CD4-positive, alpha-beta T cell treated with Interleukin-17A for 4 hours (primary cell): ENCODE measurements at places on chromosomes 3 and 15.

- no peak for DNase-seq
Measured at GRCh38 chr15:60830479-60830878, 351.5 kb upstream of the ICE2 start.

GRCh38 chr3:142028243-142028777 is 121.0 kb downstream of the TFDP2 start:
- DNase-seq: peak; percentile 15

- no peak for DNase-seq
Measured at GRCh38 chr3:170811515-170811914, 58.5 kb downstream of the RPL22L1 start.

DNA sequence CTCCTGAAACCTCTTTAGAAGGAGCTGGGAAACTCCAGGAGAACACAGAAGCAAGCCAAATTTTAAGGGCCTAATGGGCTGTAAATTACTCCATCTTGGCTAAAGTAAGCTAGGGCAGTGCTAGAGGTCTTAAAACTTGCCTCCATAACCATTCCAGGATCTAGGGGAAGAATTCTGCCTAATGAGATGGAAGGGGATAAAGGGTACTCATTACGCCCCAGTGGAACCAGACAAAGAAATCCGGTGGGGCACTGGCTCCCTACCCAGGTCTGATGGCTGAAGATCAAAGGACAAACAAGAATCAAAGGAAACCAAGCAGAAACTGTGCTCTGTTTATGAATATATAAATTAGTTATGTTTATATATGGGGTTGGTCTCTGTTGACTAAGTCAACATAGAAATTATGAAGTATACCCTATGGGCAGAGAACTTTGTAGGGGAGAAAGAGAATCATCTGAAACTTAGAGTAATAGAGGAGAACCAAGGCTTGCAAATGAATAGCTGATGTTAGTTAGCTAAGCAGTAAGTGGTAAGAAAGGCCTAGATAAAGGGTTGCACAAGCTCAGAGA is 57.8 kb downstream of the NCEH1 start:
- DNase-seq: no peak

- no peak for DNase-seq
Measured at GRCh38 chr3:194756791-194757325, 71.2 kb downstream of the FAM43A start.

DNA sequence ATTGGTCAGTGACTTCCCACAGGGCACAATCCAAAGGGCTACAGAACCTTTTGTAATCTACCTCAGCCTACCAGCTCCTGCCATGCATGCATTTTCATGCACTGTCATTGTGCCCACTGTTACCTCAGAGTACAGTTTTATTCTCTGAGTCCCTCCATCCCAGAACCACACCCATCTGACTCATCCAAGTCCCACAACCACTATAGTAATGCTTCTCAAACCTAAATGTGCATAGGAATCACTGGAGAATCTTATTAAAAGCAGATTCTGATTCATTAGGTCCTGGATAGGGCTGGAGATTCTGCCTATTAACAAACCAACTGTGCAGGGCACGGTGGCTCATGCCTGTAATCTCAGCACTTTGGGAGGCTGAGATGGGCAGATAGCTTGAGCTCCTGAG is 3.7 kb upstream of the B3GALNT1 start:
- DNase-seq: no peak

DNA sequence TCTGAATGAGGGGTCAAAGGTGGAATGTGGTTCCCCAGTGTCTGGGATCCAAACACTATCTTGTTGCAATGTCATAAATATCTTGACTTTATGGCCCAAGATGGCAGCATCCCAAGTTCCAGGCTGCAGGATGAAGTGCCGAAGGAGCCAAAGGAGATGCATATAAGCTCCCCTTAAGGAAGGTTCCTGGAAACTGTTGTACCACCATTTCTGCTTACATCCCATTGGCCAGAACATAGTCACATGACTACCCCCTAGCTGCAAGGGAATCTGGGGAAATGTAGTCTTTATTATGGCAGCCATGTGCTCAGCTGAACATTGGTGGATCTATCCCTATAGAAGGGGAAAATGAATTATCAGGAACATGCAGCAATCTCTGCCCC is 54.3 kb downstream of the BDH1 start:
- DNase-seq: no peak

GRCh38 chr3:4581498-4581897 is 88.3 kb downstream of the ITPR1 start:
- DNase-seq: no peak

DNA sequence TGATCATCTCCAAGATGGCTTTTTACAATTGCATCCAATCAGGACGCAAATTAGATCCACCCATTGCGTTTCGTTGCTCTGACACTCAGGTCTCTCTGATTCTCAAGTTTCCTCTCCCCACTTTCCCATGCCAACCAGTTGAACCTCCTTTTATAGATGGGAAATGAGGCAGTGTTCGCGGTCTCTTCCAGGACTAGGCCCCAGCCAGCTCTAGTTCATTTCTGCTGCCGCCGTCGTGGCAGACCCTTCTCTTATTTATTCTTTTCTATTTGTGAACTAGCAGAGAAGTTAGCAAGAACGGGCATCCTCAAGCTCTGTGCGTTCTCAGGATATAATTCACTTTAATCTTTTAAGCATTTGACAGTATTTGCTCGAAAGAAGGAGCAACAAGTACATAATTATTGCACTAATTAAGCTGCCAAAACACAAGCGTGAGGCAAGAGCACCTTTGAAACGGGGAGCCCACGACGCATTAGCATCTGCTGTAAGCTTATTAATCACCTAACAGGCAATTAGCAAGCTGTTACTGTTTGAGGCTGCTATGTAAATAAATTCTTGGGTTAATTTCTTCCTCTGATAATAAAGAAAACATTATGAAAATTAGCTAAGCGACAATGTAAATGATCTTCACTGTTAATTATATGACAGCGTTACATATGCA is 246.4 kb upstream of the TLE3 start:
- DNase-seq: no peak

DNA sequence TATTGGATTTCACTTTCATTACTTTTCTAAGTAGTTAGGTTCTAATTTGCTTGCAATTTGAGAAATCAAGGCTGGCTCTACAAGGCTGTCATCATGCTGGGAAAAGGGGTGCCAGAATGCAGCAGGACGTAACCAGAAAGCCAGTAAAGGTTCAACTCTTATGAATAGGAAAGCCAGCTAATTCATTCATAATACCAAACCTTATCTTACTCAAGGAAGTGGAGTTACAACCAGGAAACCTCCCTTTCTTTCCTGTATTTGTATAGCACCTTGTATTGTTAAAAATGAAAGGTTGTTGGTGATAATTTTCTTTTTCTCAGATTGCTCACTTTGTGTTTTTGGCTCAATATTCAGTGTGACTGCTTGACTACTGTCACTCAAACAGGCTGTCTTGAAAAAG is 109.4 kb downstream of the FILIP1L start:
- no peak for DNase-seq

DNA sequence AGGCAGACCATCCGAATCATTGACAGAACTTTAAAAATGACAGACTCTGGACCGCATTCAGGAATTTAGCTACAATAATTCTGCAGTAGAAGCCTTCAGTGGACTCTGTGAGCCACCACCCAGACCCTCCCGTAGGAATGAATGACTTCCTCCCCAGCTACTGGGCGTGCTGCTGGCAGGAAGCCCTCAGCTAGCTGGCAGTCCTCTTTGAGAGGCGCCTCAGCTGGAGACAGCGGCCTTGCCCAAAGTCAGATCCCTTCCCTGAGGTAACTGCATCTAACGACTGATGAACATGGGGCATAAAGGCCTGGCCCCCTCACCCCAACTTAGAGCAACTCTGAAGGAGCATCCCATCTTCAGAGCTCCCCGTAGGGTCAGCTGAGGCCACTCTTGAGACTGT is 25.8 kb downstream of the CRABP1 start:
- no peak for DNase-seq

GRCh38 chr3:123758081-123758564 is 126.0 kb downstream of the MYLK start:
- DNase-seq: no peak

- no peak for DNase-seq
Measured at GRCh38 chr15:70867911-70868467, 14.0 kb upstream of the LARP6 start.

- peak; percentile 92 for DNase-seq
Measured at GRCh38 chr3:4980229-4981203, 1.3 kb downstream of the BHLHE40 start.

GRCh38 chr15:88535100-88535499 is 11.4 kb downstream of the DET1 start:
- DNase-seq: no peak

GRCh38 chr3:98582042-98582441 is 11.4 kb downstream of the CPOX start:
- DNase-seq: no peak

- DNase-seq: no peak
Measured at GRCh38 chr3:196016485-196016884, 65.4 kb downstream of the TFRC start.

DNA sequence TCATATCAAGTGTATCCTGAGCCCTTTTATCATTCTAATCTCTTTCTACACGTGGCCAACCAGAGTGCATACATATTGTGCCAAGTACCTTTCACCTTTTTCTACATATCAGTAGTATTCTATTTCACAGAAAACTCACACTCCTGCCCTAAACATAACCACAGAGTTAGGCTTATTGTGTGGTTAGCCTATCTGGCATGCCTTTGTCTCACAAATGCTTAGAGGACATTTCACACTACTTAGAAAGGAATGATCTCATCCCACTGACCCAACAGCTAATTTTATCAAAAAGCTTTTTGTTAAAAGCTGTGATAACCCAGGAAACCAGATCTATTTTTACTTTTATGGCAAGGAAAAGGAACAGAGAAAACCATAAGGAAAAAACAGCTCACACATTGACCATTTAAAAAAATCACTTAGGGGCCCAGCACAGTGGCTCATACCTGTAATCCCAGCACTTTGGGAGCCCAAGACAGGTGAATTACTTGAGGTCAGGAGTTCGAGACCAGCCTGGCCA is 17.8 kb upstream of the MAP4 start:
- DNase-seq: no peak

- DNase-seq: no peak
Measured at GRCh38 chr3:8712045-8712907, 21.3 kb upstream of the CAV3 start.

DNA sequence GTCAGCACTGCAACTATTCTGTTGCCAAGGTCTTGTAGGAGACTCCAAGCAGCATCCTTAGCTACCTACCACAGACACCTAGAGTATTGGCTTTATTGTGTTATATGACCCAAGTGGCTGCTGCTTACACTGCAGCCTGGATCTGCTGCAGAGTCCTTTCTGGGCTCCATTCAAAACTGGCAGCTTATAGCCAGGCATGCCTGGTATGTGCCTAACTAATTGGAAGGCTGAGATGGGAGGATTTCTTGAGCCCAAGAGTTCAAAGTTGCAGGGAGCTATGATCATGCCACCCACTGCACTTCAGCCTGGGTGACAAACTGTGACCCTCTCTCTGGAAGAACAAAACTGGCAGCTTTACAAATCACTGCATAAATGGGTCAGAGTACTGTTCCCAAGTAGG is 8.6 kb downstream of the NDUFB4 start:
- no peak for DNase-seq

- DNase-seq: no peak
Measured at GRCh38 chr3:60746695-60747416, 504.4 kb downstream of the FHIT start.

GRCh38 chr15:33839540-33839939 is 128.8 kb upstream of the CHRM5 start:
- no peak for DNase-seq

GRCh38 chr15:92343924-92344643 is 49.6 kb upstream of the ST8SIA2 start:
- no peak for DNase-seq

DNA sequence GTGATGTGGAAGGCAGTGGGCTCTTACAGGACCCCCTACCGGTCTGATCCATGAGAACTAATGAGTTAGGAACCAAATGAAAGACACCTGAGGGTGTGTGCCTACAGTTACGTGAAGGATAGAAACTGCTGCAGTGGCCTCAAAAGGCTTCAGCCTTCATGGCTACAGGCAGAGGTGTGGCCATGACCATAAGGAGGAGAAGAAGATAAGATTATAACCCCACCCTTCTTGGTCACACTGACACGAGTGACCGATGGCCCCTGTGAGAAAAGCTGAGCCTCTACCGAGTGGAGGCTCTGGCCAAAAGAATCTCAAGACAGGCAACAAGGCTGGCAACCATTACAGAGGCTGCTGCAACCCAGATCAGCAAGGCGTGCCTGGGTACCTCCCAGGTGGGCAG is 6.3 kb downstream of the RFT1 start:
- no peak for DNase-seq

GRCh38 chr3:166085164-166085856 is 248.1 kb upstream of the BCHE start:
- no peak for DNase-seq
